ENCODE measurements at places on chromosomes 3 and 15.

DNA sequence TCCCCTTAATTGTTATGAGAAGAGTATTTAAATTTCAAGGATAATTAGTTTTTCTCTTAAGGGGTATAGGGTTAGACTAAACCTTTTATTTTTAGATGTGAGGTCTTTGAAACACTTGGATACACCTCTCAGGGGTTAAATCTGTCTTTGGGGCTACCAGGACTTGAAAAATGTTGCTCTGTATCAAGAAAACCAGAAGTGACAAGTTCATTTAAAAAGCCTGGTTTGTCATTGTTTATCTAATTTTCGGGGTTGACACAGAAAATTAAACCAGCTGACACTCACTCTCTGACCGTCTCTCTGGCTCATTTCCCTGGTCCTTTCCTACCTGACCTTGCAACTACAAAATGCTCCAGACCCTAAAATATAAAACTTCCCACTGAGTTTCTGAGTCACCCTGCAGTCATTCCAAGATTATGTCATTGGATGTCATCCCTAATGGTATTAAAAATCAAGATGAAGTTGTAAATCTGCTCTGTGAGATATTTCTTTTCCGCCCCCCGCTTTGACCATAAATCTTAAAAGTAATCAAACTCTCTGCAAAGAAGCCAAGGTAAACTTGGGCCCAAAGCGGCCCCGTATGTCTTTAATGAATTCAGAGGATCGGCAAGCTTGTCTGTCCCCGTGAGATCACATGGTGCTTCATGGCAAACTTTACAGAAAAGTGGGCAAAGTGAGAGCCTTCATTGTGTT lies 32.9 kb upstream of the SKOR1 start:
- DNase-seq, result no peak

- DNase-seq, result no peak
These were observed 117.5 kb downstream of the EDEM1 start for GRCh38 chr3:5304789-5305683.

DNA sequence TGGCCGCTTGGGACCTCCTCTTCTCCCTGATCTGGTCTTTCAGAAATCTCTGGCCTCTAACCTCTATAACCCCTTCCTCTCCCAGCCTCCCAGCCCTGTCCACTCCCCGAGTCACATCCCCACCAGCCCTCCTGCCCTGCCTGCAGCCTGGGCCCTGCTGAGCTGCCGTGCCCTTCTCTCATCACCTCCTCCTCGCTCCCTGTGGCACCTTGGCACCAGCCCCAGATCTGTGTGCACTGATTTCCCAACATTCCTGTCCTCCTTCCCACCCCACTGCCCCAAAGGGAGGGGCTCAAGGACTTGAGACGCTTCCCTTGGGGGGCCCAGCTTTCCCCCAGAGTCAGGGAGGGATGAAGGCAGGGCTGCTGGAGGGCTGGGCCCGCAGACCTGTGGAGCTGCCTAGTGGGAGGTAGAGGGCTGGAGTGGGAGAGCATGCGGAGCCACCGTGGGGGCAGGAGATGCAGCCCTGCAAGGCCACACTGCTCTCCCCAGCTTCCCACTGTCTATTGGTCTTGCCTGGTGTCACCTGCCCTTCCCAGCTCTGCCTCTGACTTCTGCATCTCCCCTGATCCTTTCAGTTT lies 42.7 kb downstream of the EXOG start:
- DNase-seq, result no peak

DNA sequence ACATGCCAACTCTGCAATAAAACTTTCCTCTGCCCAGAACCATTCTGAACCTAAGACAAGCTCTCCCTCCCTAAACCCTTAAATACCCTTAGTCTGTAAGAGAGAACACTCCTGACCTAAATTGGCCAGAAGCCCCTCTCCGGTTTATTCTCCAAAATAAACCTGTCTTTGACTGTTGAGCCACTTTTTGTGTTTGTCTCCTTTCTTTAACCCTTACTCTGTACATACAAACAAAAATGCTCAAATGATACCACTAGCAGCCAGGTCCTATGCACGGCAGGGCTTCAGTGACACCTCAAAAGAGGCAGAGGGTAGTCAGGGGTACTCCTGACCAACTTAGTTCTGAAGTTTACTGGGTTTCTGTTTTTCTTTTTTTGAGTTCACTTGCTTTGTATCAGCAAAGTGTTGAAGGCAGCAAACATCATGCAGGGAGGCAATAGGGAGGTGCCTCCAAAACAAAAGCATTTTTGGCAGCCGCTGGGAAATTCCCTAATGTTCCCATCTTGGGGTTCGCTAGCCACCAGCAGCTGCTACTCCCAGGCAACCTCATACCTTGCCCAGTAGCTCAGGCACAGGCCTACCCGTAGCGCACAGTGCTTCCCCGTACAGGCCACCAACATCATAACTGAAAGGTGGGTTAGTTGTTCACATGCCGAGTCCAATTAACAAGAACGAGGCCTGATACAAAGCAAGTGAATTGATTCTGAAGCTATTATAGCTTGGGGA lies 62.9 kb upstream of the GCNT3 start:
- DNase-seq, result no peak

DNA sequence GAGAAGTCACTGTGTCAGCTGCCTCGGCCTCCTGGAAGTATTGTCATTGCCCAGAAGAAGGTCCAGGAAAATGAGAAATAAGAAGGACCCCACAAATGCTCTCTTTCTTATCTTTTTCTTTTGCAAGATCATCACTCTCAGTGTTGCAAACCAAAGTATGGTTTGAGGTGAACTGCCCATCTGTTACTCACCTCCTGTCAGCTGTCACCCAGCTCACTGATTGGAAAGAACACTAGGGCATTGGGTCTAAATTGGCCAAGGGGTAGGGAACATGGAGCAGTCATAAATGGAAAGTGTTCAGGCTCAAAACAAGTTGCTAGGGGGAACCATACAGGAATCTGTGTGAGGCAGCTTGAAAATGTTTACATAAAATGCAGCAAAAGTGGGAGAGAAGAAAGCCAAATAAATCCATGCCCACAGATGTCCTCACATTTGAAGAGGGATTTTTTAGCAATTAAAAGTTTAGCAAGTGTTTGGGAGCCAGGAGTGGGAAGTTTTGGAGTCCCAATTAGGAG lies 431.2 kb upstream of the THBS1 start:
- no peak for DNase-seq

DNA sequence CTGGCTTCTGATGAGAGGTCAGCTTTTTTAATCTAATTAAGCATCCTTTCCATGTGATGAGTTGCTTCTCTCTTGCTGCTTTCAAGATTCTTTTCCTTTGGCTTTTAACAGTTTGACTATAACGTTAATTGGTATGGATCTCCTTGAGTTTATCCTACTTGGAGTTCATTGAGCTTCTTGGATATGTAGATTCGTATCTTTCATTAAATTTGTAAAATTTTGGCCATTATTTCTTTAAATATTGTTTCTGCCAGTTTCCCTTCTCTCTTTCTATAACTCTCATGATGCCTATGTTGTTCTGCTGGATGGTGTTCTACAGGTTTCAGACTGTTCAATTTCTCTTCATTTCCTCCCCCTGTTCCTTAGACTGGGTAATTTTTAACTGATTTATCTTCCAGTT lies 21.0 kb upstream of the MTMR10 start:
- no peak for DNase-seq

GRCh38 chr3:78304115-78304514 lies 1264.2 kb downstream of the ROBO2 start:
- DNase-seq, result no peak

- no peak for DNase-seq
These were observed 5.3 kb upstream of the CTNNB1 start for GRCh38 chr3:41193794-41194539.

GRCh38 chr3:5248822-5249221 lies 61.3 kb downstream of the EDEM1 start:
- no peak for DNase-seq

DNA sequence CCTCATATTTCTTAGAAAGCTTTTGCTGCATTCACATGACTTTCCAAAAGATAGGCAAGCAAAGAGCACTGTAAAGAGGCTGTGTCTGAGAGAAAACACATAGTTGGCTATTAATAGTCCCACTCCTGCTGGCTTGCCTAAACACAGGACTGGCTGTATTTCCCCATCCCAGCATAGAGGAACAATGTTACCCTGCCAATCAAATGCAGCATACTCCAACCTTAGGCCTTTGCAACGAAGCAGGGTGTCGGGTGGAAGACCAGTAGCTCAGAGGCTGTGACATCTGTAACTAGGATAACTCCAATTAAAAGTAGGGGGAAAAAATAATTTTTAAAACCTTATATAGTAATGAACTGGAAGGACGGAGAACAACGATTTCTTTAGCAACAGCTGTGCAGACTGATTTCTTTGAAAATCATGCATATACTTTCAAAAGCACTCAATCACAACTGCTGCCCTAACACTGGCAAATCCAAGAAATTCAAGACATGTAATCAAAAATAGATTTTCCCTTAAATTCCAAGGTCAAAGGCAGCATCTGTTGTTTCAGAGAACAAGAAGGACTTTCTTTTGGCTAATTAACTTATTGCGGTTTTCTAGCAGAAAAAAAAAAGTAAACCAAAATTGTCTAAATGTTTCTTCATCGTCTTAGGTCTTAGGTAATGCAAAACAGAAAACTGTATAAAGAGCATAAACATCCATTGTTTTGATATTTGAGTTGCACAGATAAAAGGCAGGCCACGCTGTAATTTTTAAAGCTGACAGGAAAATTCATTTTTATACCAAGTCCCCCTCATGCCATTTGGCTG lies 139.3 kb downstream of the TNIK start:
- DNase-seq, result no peak

DNA sequence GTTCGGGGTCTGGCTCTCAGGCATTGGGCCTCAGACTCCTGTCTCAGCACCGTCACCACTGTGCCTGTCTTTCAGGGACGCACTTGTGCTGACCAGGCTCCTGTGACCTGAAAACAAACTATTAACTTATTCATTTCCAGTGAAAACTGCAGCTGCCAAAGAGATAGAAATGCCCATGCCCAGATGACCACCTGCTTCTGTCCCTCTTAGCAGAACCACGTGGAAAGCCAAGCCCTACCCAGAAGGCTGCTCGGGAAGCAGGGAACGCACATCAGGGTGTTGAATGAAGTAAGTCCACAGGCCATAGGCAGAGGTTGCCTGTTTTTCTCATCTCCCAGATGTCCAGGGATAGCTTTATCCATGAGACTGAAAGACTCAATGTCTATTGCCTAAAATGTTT lies 219.3 kb downstream of the EBLN2 start:
- no peak for DNase-seq

GRCh38 chr3:16888785-16889607 lies 4.2 kb downstream of the PLCL2 start:
- DNase-seq, result no peak

GRCh38 chr3:54801977-54802376 lies 125.9 kb downstream of the LRTM1 start:
- DNase-seq, result no peak

DNA sequence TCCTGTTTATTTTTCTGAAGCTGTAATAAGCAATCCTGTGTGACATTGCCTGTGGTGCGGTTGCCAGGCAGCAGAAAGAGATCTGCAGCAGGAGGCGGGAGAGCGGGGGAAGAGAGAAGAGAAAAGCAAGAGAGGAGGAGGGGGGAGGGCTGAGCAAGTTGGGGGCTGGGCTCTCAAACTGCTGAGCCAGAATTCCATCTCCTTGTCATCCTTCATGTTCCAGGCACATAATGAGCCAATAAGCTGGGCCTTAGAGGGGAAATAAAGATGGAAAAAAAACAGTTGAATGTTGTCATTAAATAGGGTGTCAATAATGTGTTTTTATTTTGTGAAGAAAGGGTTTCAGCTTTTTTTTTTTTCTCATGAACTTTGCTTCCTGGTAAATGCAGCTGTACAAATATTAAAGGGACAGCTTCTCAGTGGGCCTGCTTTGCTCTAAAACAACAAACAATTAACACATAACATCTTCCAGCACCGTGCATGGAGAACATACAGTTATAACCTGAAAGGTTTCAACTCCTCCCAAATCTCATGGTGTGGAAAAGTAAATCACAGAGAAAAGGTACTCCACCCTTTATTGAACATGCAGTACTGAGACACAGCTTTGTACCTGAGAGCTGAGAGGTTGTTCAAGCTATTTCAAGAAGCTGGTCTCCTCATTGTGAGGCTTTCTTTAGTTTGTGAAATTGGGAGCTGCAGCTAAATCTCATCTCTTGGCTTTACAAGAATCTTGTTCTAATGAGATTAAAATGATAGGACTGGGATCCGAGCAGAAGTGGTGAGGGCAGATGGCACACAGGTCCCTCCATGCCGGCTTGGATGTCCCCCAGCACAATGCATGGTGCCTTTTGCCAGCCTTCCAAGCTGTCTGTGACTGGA lies 451.1 kb upstream of the KCNMB2 start:
- DNase-seq, result no peak

DNA sequence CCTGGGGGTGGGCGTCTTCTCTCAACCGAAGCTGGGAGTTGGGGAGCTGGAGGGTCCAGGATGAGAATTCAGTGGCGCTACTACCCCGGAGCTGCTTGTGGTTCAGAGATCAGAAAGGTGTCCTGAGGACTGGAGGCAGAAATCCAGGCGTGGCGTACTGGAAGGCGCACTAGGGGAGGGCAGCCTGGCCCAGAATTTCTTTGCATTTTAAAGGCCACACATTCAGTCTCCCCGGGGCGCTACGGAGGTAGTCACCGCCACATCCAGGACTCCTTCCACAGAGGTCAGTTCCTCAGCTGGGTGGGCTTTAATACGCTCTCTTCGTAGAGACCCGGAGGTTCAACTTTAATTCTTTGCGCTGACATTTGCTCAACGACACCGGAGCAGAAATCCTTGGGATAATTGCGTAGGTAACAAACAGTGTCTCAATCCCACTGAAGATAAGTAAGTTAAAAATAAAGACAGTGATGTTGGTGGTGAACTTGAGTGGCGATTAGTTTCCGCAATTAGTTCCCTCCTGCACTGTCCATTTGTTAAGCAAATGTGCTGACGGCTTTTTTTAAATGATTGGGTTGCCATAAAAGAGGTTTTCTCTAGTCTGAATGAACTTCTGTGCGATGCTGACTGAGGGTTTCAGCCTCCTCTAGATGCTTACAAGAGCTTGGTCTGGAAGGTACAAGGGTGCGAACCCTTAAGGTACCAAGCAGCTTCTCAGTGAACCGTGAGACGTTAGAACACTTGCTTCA lies 535 bp downstream of the MCTP2 start:
- no peak for DNase-seq

- no peak for DNase-seq
These were observed 500.9 kb upstream of the NAALADL2 start for GRCh38 chr3:174358252-174358651.

GRCh38 chr3:70832089-70832833 lies 519.8 kb upstream of the MDFIC2 start:
- no peak for DNase-seq

- no peak for DNase-seq
These were observed 7.6 kb downstream of the DNAH1 start for GRCh38 chr3:52323526-52324295.

- DNase-seq, result no peak
These were observed 199.8 kb upstream of the RGMA start for GRCh38 chr15:93288728-93289294.

- no peak for DNase-seq
These were observed 57.1 kb downstream of the LMLN start for GRCh38 chr3:198017090-198017489.

DNA sequence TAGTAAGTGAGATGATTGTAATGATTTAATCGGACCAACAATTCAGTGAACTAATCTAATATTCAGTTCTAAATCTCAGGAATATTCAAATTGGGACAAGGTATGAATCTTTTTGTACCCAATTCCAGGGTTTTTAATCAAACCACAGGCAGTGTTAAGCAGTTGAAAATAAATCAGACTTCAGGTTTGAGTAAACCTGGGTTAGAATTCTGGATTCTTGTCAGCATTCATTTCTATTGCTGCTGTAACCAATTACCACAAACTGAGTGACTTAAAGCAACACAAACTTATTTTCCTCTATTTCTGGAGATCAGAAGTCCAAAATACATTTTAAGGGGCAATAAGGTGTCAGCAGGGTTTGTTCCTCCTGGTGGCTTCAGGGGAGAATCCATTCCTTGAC lies 208.4 kb upstream of the ZPLD1 start:
- no peak for DNase-seq

- no peak for DNase-seq
These were observed 172.2 kb downstream of the ATG7 start for GRCh38 chr3:11444404-11444803.

All from activated T-helper 1 cell treated with anti-CD3 and anti-CD28 coated beads, Interleukin-2, amount 50 U/mL, for 16 hours (primary cell).